NCI-H2081 treated with DMSO at 0.1 percent for 48 hours (cell line): ENCODE measurements at places on chromosomes 2 and 18.

GRCh38 chr2:16691261-16691660, 25.6 kb upstream of the CYRIA start:
- no peak for DNase-seq

- DNase-seq: no peak
Observed at GRCh38 chr2:70068119-70068518, 19.2 kb upstream of the PCBP1 start.

- DNase-seq: no peak
Observed at GRCh38 chr2:101679037-101679726, 18.3 kb upstream of the MAP4K4 start.

- DNase-seq: no peak
Observed at GRCh38 chr2:108968619-108969018, 20.4 kb downstream of the EDAR start.

DNA sequence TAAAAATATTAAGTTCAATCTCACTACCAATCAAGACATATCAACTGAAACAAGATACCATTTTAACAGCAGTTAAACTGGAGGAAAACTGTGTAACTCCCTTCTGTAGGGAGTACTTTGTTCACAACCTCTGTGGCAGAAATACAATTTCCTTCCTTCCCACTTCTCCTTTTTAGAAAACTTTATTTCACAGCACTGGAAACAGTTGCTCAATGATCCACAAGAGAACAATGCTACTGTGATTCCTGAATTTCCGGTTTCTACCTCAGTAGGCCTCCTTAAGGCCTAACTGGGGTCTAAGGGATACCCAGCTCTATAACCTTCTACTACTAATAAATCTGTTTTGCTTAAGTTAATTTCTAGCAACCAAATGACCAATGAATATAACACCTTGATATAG, 14.1 kb downstream of the TLK1 start:
- no peak for DNase-seq

- no peak for DNase-seq
Observed at GRCh38 chr18:34643989-34644388, 66.1 kb upstream of the DTNA start.

DNA sequence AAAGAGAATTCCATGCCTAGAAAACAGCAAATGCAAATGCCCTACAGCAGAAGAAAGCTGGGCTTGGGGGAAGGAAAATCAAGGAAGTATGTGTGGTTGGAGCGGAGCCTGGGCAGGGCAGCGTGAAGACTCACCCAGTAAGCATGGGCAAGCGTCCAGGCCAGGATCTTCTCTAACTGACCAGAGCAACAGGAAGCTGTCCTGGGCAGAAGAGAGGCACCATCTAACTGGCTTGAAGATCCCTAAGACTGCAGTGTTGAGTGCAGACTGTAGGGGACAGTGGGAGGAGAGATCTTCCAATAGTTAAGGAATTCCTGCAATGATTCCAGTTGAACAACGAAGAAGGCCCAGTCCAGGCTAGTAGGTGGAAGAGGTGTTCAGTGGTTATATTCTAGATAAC, 57.9 kb downstream of the NXPH2 start:
- no peak for DNase-seq

- DNase-seq: no peak
Observed at GRCh38 chr2:75007819-75008218, 49.4 kb downstream of the POLE4 start.

GRCh38 chr18:10354241-10354811, 100.1 kb upstream of the APCDD1 start:
- DNase-seq: no peak

DNA sequence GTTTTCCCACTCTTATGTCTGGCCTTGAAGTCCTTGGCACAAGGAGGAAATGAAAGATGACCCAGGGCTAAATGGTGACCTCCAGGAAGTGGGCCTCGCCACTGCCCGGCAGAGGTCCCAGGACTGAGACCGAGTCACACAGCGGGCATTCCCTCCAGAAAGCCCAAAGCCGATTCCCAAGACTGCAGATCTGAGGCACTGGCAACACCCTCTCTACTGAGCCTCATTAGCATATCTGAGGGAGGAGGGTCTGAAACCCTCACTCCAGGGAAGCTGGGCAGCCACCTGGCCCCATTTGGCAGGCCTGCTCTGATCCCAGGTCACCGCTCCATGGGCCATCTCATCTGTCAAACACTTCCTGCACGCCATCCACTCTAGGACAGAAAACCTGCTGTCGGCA, 29.1 kb downstream of the FAM178B start:
- no peak for DNase-seq

DNA sequence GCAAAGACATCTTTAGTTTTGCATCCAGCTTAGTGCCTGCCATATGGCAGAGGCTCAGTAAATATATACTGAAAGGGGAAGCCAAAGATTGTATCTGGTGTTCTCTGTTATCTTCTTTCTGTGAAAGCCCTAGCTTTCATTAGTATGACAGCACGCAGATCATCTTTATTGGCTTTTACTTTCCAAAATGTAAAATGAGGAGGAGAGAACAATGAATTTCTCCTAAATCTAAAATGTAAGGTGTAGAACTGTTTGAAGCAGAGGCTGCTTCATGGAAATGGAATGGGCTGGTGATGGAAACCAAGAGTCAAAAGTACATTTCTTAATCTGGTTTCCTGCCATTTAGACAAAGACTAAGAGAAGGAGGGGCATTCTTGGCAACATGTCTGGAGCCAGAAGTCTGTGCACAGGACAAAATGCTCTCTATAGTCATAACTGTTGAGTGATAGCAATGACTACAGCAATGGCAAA, 1029.9 kb upstream of the PIK3C3 start:
- no peak for DNase-seq

DNA sequence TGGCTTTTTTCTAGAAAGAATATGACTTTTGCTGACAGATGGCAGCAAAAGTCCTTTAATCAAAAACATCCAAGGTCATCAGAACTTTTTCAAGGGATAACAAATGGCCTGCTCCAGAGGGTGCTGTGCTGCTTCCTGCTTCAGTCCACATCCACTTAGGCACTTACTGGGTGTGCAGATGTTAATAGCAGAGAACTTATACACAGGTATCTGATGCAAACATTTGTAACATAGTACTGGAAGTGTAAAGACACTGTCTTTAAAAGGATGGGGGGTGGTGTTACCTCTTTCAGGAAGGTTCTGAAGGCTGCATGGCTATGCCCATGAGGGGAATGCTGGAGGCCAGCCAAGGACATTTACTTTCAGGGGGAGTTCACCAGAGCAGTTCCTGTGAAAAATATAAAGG, 5.5 kb downstream of the HOXD8 start:
- no peak for DNase-seq

DNA sequence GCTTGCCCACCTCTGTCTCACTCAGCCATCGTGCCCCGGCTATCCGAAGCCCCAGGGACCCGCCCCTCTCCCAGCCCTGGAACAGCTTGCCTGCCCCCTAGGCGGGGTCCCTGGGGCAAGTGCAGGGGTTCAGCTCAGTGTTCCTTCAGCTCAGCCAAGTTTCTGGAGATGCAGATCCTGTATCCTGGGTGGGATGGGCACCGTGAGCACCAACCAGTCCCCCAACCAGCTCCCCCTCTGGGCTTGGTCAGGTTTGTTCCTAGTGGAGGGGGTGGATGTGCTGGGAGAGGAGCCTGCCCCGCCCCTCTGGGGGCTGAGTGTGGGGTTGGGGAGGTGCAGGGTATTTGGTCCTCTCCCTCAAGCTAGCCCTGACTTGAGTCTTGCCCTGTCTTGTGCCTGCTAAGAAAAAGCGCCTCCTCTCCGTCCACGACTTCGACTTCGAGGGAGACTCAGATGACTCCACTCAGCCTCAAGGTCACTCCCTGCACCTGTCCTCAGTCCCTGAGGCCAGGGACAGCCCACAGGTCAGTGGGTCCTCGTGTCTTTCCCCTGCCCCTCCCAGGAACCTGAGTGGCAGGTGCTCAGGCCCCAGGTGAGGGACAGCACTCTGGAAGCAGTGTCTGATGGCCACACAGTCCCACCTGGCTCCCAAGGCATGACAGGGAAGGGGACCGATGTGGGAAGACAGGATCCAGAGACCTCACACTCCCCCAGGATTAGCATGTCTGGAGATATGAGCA, 32.6 kb downstream of the MLPH start:
- DNase-seq: no peak

DNA sequence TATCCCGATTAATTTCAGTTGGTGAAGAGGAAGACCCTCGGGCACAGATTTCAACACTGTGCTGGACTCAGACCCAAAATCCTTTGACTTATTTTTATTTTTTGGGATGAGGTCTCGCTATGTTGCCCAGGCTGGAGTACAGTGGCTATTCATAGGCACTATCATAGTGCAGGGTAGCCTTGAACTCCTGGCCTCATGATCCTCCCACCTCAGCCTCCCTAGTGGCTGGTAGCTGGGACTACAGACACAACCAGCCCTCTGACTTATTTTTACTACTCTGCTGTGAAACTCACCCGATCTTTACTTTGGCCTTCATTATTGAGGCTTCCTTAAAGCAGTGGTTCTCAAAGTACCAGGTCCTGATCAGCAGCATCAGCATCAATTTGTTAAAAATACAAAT, 18.2 kb upstream of the ADAM17 start:
- DNase-seq: no peak

DNA sequence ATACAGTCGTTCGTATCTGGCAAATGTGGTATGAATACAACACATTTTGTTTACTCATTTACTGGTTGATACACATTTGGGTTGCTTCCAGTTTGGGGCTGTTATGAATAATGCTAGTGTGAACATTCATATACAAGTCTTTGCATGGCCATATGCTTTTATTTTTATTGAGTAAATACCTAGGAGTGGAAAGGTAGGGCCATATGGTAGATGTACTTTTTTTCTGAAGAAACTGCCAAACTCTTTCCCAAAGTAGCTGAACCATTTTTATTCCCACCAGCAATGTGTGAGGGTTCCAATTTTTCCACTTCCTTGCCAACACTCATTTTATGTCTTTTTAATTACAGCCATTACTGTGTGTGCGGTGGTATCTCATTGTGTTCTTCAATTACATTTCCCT, 496.2 kb upstream of the NRXN1 start:
- no peak for DNase-seq

DNA sequence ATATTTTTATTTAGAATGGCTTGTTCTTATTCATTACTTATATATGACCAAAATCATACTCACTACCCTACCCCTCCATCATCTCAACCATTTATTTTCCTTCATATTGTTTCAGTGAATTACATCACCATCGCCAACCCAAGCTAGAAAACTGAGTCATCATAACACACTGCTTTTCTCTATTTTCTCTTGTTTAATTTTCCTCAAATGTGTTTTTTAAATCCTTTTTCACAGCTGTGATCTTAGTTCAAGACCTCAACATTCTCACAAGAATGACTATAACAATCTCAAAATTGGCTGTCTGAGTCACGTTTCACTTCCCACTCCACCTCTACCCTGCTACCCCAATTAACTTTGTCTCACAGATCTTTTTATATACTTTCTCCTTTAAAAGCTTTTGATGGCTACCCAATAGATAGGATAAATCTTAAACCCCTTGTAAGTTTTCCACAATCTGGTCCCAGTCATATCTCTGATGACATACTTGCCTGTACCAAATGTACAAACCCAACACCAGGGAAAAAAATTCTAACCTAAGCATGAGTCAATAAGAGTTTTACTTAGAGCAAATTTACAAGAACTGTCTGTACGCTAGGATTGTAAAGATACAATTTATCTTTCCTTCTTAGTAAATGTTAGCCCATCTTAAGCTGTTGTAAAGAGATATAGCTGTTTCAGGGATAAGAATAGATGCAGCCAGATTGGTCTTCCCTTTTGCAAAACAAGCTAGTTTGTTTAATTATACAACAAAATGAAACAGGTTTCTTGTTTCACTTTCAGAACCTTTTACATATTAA, 635.1 kb upstream of the SLC39A10 start:
- DNase-seq: no peak

DNA sequence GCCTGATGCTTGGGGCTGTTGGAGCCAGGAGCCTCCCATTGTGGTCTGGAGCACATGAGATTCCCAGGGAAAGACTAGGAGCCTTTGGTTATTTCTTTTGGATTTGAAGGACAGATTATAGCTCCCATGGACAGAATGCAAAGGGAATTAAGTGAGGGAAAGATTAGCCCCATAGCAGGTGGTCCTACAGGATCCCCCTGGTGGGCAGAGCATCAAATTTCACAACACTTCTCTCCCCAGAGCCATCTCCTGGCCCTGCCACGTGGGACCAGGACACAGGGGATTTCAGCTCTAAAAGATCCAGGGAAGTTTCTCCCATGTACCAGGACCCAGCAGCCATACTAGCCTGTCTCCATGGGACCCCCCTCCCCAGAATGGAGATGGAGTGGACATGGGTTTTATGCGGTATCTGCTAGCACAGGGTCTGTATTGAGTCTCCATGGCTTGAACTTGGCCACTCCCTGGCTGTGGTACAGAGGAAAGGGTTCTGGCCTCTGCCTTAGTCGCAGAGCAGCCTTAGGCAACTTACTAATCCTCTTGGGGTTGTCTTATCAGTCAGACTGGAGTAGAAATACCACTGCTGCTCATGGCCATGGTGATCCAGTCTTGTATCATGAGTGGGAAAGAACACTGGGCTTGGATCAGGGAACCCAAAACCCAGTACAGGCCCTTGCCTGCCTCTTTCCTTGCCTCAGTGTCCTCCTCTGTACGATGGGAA, 6.8 kb upstream of the PLB1 start:
- DNase-seq: no peak

DNA sequence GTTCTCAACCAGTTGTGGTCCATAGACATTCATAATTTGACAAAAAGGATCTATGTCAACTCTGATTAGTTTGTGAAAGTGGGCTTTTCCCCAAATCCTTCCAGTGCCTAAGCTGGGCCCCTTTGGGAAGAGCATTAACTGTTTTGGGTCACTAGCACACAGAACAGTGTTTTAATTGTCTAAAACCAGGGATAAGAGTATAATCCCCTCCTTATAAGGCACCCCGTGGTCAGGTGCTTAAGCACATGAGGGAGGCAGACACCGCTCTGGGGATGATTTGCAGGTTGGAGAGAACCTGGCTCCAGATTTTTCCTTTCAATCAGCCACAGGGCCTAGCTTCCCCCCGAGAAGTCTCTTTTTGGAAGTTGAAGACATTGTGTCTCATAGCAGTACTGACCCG, 53.6 kb upstream of the RFX8 start:
- DNase-seq: no peak

GRCh38 chr2:114218383-114218782, 224.1 kb upstream of the DPP10 start:
- DNase-seq: no peak

DNA sequence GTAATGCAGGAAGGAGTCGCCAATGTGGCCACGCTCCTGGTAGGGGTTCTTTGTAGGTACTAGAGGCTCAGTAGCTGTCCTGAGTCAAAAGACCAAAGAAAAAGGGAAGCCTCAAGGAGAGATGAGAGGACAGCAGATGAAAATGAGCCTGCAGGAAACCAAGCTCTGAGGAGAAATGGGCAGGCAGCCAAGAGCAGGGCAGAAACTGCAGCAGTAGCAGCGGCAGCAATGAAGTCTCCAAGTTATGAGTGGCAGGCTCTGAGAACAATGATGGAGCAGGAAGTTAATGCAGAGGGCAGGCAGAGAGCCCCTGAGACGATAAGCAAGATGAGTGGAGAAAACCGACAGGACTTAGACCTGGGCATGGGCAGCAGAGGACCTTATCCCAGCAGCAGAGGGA, 48.2 kb upstream of the TMEM200C start:
- no peak for DNase-seq

- DNase-seq: no peak
Observed at GRCh38 chr2:187198136-187198535, 249.9 kb downstream of the CALCRL start.
